ENCODE measurements at places on chromosomes 2 and 18. TPM values are rescaled to one million over a fixed set of nuclear protein-coding genes. Genes with fewer than 3 reads are reported as not detected.

The PIGN gene
- total RNA-seq, result 26.3 TPM

The CHRNA1 gene
- 1,867 TPM for total RNA-seq

DNA sequence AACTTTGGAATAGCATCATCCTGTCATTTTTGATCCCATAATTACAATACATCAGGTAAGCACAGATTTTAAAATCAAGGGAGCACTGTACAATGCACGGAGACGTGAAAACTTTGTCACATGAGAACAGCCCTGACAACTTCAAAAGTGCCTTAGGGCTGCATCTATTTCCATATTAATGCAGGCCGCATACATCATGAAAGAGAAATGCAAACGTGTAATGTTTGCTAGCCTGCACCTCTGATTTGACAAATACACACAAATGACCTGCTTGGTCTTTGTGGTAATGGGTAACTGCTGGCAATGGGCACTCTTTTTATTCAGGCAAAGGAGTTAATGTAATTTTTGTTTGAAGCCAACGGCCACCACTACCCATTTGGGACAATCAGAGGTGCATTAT lies 202.0 kb upstream of the EPHA4 start:
- DNase-seq, result no peak

DNA sequence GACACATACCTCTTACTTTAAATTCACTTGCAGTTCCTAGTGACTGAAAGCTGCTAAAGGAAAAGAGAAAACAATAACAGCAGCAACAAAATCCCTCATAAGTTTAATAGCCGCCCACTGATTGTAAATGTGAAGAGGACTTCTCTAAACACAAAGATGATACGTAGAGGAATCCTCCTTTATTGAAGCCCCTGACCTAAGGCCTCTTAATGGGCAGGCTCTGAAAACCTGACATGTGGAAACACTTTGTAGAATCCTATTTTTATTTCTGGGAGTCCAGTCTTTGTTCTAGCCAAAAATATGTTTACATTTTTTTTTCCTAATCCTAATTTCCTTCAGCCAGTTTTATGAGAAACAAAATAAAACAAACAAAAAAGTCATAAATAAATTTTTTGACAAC lies 1277.7 kb upstream of the CELF4 start:
- no peak for DNase-seq

Measured in myocyte (in vitro differentiated cells).